ENCODE measurements at places on chromosomes 5 and 9.
A peak's percentile ranks its signal among the peaks of the same experiment; 100 is the strongest.

DNA sequence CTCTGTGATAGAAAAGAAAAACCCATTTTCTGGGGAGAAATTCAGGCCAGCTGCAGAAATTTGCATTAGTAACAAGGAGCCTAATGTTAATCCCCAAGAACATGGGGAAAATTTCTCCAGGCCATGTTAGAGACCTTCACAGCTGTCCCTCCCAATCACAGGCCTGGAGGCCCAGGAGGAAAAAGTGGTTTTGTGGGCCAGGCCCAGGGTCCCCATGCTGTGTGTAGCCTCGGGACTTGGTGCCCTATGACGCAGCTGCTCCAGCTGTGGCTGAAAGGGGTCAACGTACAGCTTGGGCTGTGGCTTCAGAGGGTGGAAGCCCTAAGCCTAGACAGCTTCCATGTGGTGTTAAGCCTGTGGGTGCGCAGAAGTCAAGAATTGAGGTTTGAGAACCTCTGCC, 27.0 kb upstream of the C7 start:
- DNase-seq, result no peak

- DNase-seq, result no peak
Observed at GRCh38 chr9:117126871-117127270, 288.0 kb downstream of the ASTN2 start.

- DNase-seq, result no peak
Observed at GRCh38 chr9:73549991-73550390, 398.3 kb downstream of the ANXA1 start.

GRCh38 chr5:165305596-165305995, 1800.2 kb downstream of the MAT2B start:
- no peak for DNase-seq

- no peak for DNase-seq
Observed at GRCh38 chr5:116573702-116574366, 789 bp downstream of the SEMA6A start.

- DNase-seq, result no peak
Observed at GRCh38 chr5:39413771-39414170, 11.0 kb downstream of the DAB2 start.

- DNase-seq, result no peak
Observed at GRCh38 chr5:157976429-157976828, 117.5 kb upstream of the CLINT1 start.

GRCh38 chr5:54066433-54066832, 243.9 kb downstream of the ARL15 start:
- no peak for DNase-seq

GRCh38 chr5:11289208-11289607, 528.2 kb upstream of the DAP start:
- DNase-seq, result no peak

- no peak for DNase-seq
Observed at GRCh38 chr5:140391312-140391711, 10.3 kb upstream of the ANKHD1 start.

DNA sequence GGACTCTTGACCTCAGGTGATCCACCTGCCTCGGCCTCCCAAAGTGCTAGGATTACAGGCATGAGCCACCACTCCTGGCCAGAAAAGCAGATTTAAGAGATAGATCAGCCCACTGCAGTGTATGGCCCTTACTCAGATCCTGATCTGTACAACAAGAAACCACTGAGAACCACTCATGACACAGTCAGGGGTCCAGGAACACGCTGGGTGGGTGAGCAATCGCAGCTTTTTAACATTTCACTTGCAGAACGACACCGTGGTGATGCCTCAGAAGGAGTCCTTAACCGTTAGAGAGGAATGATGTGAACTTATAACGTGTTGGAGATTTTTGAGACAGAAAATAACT, 45.3 kb upstream of the NSMF start:
- no peak for DNase-seq

- no peak for DNase-seq
Observed at GRCh38 chr5:11429254-11429653, 475.0 kb downstream of the CTNND2 start.

DNA sequence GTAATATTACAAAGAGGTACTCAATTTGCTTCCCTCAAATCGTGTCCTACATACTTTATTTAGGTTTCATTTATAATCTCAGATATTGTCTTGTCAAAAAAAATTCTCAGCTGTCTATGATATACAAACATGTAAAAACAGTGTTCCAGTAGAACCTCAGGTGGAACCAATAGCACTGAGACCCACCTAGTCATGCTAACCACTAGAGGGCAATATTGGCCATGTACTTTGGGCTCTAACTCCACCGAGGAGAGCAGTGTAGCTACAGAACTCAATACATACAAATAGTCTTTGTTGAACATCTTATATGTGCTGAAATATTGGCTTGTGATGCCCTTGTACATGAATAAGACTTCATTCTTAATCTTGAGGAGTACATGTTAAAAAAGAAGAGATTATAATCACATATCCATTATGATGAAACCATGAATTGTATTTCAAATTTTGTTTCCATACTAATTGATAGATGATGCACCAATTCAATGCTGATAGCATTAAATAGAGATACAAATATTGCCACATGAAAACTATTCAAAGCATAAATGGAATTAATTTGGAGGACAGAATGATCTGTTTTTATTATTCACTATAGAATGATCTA, 71.2 kb upstream of the CNTLN start:
- peak; percentile 27 for DNase-seq

DNA sequence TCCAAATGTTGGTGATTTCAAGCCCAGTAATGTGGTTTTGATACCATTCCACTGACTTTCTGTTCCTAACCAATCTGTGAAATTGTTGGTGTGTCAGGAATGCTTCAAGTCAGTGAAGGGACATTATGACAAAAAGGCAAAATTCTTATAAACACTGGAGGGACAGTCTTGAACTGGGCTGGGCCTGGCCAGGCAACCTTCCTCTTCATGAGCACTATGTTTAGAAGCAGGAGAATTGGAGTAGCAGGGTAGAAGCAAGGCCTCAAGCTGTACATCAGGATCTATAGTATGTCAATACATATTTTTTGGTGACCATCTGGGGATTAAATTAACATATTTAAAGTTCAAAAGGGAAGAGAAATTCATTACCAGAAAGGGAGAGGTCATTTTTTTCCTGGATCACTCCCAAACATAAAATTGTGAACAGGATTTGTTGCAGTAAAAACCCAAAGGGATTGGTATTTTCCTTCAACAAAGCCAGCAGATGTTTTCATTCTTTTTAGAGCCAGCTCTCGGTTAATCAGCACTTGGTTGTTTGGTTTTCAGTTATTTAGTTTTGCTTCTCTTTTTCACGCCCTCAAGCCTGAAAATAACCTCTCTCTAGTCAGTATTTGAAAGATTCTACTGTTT, 77.9 kb upstream of the PIK3R1 start:
- DNase-seq, result peak; percentile 72

DNA sequence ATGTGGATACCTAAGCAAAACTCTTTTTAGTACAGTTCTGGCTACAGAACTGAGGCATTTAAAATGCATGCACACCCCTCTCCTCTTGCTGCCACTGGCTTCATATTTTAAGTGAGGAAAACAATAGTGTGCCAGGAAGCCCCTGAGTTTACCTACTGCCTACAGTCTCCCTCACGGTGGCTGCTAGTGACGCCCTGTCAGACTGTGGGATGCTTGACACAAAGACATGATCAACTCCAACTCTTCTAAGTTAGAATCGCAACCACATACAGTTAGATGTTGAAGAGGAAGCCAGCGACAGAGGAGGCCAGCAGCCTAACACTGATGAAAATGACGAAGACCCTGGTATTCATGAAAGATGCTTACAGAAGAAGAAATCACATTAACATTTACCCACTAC, 1.3 kb downstream of the SEC16A start:
- no peak for DNase-seq

GRCh38 chr5:168602517-168602916, 23.3 kb upstream of the PANK3 start:
- no peak for DNase-seq

- no peak for DNase-seq
Observed at GRCh38 chr9:2354216-2354615, 267.4 kb upstream of the VLDLR start.

- DNase-seq, result no peak
Observed at GRCh38 chr5:71652349-71652748, 65.2 kb downstream of the MCCC2 start.

GRCh38 chr5:135376961-135377624, 21.9 kb downstream of the MACROH2A1 start:
- no peak for DNase-seq

GRCh38 chr5:180830253-180831138, 27.9 kb upstream of the MGAT1 start:
- peak; percentile 35 for DNase-seq

DNA sequence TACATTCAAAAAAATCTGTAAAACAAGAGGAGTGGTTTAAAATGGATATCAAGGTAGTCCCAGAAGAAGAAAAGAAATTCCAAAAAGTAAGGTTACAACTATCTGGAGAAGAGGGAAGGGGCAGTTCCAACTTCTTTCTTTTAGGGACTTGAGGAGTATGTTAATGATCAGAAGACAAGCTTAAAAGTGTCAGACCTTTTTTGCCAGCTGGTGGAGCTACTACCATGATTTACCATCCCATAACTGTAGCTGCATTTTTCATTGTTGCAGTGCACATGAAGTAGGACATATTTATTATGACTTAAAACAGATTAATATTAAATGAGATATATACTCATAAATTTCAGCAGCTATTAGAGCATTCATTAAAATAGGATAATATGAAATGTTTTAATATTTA, 158.5 kb upstream of the RGS7BP start:
- no peak for DNase-seq

DNA sequence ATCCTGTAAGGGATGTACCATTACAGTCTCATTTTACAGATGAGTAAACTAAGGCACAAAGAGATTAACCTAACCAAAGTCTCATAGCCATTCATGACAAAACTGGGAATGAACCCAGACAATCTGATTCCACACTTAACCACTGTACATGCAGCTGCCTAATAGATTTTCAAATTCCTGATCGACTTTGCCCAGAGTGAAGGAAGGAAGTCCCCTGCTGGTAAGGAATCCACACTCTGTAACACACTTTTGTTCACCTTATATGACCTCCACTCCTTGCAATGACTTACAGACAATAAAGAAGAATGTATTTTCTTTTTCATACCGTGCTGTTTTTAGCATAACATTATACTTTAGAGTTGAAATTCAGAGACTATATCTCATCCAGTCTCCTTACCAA, 31.3 kb upstream of the PLPP6 start:
- DNase-seq, result no peak

DNA sequence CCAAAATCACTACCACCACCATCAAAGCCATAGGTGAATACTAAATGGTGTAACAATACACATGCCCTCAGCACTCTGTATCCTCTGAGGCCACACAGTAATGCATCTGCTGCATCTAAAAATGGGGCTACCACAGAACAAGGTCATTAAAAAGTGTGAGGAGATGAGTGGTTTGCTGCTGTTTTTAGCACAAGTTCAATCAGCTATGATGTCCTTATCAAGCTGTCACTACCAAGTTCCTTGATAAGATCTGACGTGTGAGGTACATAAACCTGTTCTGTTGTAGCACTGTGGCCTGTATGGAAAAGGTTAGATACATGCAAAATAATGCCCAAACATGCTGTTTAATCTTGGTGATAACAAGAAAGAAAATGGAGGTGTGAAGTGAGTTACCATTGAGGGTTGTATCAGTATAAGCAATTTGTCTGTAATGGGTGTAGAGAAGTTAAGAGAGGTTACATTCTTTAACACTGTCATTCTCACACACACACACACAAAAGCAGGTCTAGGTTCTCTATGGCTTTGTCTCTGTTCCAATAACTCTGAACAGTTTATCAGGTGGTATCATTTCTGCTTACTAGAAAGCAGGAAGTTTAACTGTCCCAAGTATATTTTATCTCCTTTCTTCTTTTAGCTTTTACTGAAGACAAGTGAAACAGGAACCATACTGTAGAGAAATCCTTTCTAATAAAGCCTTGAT, 252.9 kb downstream of the CWC27 start:
- DNase-seq, result no peak

DNA sequence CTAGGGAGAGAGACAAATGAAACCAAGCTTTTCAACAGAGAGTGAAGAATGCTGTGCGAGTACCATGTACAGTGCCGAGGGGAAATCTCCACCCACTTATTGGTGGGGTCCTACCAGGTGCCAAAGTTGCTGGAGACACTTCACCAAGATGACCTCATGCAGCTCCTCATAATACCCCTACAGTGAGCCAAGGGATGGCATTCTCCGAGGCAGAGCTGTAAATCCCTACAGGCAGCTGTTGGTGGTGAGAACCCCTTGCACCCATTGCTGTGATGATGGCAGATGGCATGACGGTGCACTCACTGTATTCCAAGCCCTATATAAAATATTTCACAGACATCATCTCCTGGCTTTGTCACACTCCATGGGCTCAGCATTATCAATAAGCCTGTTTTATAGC, 464.9 kb downstream of the SPOCK1 start:
- DNase-seq, result no peak

GRCh38 chr5:116539222-116539621, 35.4 kb downstream of the SEMA6A start:
- DNase-seq, result no peak

GRCh38 chr5:90982576-90982975, 400.5 kb downstream of the ARRDC3 start:
- DNase-seq, result peak; percentile 41

GRCh38 chr5:149432911-149433401, 53.9 kb upstream of the IL17B start:
- DNase-seq, result no peak

DNA sequence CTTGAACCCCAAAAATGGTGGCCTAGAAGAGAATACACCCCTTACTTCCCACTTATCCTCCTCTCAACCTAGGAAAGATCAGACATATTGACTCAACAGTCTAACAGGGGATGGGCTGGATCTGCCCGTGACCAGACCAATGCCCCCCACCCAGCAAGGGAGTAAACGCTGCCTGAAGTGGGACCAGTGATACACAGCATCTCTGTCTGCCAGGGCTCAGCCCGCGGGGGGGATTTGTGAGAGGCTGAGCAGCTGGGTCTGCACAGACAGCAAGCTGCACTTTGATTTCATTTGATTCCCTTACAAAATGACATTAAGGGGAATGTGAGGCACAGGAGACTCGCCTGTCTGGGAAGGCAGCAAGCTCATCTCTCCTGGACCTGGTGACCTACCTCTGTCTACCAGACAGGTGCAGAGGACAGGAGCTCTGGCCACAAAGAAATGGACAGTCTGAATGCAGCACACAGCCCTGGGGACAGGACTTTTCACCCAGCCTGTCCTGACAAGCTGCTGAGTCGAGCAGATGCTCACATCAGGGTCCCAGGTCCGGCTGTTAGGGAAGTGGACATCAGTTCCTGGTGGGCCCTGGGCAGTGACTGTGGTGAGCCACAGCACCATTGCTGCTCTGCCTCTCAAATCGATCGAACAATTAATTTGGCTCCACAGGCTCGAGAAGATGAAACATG, 79.9 kb downstream of the RGS3 start:
- DNase-seq, result no peak

Measured in astrocyte (in vitro differentiated cells and primary cell).